Effector memory CD8-positive, alpha-beta T cell (primary cell): ENCODE measurements at places on chromosomes 13 and 19.

DNA sequence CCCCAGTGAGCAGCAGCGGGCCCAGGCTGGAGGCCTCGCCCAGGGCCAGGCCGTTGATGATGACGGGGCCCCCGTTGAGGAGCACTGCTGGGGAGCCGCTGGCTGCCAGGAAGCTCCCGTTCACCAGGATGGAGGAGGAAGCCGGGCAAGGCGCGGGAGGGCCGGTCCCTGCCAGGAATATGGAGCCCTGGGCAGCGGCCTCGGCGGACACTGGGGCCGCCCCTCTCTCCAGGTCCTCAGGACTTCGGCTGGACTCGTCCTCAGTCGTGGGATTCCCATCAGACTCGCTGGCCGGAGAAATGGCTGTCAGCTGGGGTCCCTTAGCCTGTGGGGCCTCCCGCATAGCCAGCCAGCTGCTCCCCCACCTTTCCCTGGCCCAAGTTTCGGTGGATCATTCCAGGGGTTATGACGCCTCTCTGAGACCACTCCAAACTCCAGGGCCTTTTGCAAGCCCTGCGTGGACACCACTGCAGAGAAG is 2.1 kb downstream of the SIX5 start:
- no peak for DNase-seq

DNA sequence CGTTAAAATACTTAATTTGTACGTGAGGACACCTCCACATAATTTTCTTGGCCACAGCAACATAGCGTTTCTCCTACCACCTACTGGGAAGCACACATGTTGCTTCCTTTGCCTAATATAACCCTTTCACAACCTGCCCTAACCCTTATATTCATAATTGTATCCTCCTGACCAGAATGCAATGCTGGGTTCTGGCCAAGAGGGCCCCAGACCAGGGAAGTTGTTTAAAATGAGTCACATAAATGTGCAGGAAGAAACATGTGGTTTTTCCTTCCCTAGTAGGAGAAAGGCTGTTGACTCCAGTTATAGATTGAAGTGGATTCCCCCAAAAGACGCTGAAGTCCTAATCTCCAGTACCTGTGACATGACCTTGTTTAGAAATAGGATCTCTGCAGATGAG is 187.3 kb downstream of the NUFIP1 start:
- no peak for DNase-seq

- no peak for DNase-seq
Observed at GRCh38 chr13:39506559-39507390, 96.2 kb downstream of the LHFPL6 start.

GRCh38 chr13:67792151-67792676 is 562.1 kb upstream of the PCDH9 start:
- DNase-seq: no peak

GRCh38 chr13:105960326-105960725 is 575.1 kb downstream of the EFNB2 start:
- DNase-seq: no peak

- no peak for DNase-seq
Observed at GRCh38 chr13:81184556-81185265, 843.8 kb upstream of the SPRY2 start.
